ENCODE measurements at places on chromosomes 5 and 9. TPM values are rescaled to one million over a fixed set of nuclear protein-coding genes. Genes with fewer than 3 reads are reported as not detected.

Gene PTPN3
- polyA plus RNA-seq, result 1.9 TPM

Gene CDH9
- not detected for polyA plus RNA-seq

Gene MORN5
- polyA plus RNA-seq, result 22.9 TPM

Gene TCF7
- polyA plus RNA-seq, result 3.9 TPM

Gene ZNF367
- 1.7 TPM for polyA plus RNA-seq

Data from urinary bladder (tissue), 4 donors.